NCI-H187 treated with DMSO at 0.1 percent for 48 hours (cell line): ENCODE measurements at places on chromosomes 11 and 22.

GRCh38 chr22:43697894-43698293, 114.2 kb downstream of the EFCAB6 start:
- DNase-seq: no peak

GRCh38 chr11:95465887-95466286, 234.9 kb upstream of the SESN3 start:
- DNase-seq: no peak

- no peak for DNase-seq
These were observed 11.6 kb downstream of the CPSF7 start for GRCh38 chr11:61418136-61418535.

GRCh38 chr11:112024178-112024772, 933 bp upstream of the DLAT start:
- DNase-seq: no peak

DNA sequence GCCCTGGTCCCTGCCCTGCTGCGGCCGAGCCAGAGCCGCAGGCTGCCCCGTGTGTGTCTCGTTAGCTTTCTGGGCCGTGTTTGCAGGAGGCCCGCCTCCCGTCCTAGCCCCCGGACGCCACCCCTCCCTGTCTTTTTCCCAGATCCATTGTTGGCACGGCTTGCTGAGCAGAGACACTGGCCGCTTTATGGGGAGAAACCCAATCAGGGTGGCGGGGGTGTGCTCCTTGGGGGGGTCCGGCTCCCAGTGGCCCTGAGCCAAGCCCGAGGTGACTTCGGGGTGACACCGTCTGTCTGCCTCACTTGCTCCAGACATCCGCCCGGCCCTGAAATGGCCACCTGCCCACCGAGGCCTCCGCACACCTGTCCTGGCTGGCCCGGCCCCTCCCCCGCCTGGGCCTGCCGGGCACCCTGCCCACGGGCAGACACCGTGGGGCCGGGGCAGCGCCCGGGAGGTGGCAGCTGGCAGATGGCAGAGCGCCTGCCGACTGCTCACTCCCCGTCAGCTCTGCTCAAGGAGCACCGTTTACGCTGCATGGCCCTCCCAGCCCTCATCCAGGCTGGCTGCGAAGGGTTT, 43.1 kb upstream of the PPARA start:
- no peak for DNase-seq

DNA sequence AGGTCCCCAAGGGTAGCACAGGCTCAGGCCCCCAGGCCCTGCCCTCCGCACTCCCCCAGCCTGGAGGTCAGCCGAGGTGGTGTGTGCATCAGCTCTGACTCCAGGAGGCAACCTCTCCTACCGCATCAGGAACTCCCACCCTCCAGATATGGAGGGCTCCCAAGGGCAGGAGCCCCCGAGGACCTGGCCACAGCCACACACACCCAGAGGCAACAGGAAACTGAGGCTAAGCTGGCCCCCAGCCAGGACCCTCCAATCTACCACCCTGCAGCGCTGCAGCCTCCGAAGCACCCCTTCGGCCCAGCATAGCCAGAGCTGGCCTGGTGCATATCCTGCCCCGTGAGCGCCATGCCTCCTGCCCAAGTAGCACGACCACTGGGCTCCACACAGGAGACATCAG, 104.0 kb downstream of the MED15 start:
- no peak for DNase-seq

- no peak for DNase-seq
These were observed 73.2 kb upstream of the FGF3 start for GRCh38 chr11:69892237-69892985.

GRCh38 chr11:256952-257737, 20.4 kb downstream of the PSMD13 start:
- no peak for DNase-seq

DNA sequence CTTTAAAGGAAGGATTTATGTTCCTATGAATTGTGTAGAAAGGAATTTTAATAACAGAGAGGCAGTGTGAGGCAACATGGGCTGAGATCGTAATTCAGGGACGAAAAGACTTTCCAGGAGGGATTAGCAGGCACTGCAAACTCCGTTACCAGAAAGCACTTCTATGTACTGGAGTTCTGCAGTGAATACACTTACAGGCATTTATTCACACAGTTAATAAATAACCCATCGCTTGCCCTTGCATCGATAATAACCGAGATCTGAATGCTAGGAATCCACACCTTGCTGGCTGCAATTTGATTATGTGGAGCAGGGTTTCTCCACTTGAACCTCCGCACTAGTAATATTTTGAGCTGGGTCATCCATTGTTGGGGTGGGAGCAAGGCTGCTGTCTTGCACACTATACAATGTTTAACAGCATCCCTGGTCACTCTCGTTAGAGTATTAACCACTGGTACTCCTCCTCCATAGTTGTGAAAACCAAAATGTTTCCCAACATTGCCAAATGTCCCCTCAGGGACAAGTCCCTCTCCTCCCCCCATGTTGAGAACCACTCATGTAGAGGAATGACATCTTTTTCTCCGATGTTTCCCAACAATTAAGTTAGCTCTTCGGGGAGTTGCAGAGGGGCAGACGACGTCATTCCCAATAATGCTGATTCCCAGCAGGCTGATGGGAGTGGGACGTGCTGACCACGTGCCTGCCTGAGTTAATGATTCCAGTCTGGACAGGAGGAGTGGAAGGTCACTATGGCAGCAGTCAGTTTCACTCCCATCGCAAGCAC, 99.5 kb downstream of the SNX19 start:
- no peak for DNase-seq

DNA sequence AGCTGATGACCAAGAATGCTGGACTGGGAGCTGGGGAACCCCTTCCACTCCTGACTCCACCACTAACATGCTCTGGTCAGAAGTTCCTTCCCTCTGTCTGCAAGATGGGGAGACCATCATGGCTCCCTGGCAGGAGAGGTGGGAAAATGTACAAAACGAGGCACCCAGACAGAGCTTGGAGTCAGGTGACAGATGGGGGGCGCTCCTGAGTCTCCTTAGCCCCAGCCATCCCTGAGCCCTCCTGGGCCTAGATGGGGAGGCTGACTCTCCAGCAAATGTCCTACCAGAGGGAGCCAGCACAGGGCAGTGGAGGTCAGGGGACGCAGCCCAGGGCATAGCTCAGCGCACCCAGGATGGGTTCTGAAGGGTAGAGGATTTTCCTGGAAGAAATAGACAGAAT, 20.0 kb downstream of the KCNJ4 start:
- no peak for DNase-seq

GRCh38 chr22:49212002-49212401, 615.7 kb downstream of the BRD1 start:
- no peak for DNase-seq

- no peak for DNase-seq
These were observed 71.7 kb downstream of the IGLL5 start for GRCh38 chr22:22959147-22959827.

DNA sequence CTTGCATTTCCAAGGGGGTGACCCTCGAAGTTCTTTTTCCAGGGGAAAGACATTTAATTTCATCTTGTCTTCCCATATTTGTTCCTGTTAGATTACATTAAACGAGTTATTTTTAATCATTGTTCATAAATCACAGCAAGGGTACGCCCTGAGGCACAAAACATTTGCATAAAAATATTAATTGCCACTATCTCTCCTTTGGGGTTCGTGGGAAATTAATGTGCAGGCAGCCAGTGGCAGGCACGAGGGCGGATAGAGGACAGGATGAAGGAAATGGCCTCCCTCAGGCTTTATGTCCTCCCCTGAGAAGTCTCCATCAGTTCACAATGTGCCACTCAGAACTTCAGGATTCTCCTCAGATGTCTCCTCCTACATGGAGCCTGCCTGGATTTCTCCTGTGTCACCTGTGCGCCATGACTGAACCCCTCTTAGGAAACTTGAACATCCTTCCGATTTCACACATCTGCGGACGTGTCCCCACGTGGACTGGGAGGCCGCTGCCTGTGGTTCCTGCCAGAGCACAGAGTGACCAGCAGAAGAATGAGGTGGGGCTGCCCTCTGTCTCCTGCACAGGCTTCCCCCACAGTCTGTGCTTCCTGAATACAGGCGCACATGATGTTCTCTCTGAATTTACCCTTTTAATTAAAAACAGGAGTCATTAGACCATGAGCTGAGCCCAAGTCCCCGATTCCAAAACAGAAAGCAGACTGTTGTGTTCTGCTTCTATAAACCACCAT, 1085.9 kb downstream of the TBC1D22A start:
- DNase-seq: no peak

- DNase-seq: no peak
These were observed 3.4 kb downstream of the SPTBN2 start for GRCh38 chr11:66725647-66726046.

GRCh38 chr11:44740967-44741366, 14.2 kb downstream of the TSPAN18 start:
- DNase-seq: no peak

- no peak for DNase-seq
These were observed 35.5 kb upstream of the NCAM1 start for GRCh38 chr11:112925516-112926310.

- no peak for DNase-seq
These were observed 408.2 kb downstream of the MN1 start for GRCh38 chr22:27393371-27393770.

- no peak for DNase-seq
These were observed 29.7 kb downstream of the USH1C start for GRCh38 chr11:17514476-17514875.

DNA sequence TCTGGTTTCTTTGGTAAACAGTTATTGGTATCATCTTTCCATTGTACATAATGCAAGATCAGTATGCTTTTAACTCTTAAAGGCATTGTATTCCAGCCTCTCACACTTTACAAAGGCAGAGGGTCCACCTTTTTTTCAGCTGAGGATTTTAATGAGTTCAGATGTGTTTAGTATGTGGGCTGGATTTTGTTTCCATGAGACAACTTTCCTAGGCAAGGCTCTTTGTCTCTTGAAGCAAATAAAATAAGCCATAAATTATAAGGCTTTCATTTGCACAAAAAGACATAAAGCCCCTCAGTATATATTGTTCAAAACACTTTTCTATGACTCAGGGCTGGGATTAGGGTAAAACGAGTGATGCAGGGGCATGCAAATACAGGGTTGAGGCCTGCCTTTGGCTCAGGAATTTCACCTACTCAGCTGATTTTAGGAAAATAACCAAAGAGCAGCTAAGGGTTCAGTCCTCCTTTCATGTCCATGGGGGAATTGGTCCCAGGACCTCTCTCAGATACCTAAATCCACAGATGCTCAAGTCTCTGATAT, 7.6 kb downstream of the MMP20 start:
- DNase-seq: no peak

DNA sequence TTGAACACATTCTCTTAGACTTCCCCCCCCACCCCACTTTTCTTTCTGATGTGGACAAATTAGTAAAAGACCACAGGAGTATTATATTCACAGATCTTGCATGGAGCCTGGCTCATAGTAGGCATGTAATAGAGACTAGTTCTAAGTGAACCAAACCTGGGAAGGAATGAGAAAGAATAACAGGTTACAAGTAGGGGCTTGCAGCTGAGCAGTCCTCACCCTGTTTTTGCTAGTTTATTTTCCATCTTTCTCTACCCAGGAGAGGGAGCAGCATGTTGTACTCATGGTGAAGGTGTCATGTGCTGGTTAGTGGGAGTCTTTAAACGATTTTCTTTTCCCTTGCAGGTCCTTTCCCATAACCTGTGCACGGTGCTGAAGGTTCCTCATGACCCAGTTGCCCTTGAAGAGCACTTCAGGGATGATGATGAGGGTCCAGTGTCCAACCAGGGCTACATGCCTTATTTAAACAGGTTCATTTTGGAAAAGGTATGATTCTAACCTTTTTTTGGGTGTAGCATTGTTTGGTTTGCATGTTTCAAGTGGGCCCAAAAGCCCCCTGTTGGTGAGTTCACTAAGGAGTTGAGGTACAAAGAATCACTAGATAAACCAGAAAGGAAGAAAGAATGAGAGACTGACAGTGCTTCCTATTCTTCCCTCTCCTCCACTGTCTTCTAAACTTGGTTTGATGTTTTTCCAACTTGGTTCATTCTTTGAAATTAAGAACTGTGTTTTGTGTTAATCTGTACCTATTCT, 30.1 kb downstream of the SWAP70 start:
- no peak for DNase-seq

DNA sequence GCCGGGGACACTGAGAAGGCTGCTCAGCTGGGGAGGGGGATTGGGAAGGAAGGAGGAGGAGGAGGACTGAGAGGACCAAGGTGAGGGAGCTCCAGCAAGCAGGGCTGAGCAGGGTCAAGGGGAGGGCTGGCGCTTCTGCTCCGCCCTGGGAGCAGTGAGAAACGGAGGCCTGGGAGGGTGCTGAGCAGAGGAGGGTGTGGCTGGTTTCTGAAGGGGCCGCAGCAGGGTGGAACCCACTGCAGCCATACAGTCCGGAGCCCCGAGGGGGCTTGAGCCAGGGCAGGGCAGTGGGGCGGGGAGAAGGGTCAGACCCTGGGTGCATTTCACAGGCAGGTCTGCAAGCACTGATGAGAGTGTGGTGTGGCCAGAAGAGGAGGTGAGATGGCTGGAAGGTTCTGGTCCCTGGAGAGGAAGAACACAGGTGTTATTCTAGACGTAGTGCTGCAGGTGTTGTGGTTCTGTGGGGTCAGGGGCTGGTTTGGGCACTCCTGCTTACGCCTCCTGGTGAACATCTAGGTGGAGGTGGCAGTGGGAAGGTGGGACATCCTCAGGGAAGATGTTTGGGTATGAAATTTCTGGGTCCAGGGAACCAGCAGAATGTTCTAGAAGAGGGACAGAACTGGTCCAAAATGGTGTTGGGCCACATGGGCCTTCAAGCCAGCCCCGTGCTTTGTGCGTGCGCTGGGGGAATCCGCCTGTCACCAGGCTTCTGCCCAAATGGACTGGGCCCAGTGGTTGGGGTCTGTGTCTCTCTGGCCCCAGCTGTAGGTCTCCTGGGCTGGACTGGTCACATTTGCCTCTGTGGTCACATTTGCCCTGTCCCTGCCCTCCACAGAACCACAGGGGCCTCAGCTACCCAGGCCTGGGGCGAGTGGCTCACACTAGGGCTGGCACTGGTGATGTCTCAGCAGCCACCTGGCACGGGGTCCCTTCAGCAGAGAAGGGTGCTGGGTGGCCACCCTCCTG, 714.7 kb downstream of the BRD1 start:
- DNase-seq: no peak

- no peak for DNase-seq
These were observed 59.8 kb upstream of the CD82 start for GRCh38 chr11:44505581-44506054.

GRCh38 chr22:32562401-32562800, 87.8 kb downstream of the FBXO7 start:
- DNase-seq: no peak
